ENCODE measurements at places on chromosomes 5 and 9. TPM values are rescaled to one million over a fixed set of nuclear protein-coding genes. Genes with fewer than 3 reads are reported as not detected.

DNA sequence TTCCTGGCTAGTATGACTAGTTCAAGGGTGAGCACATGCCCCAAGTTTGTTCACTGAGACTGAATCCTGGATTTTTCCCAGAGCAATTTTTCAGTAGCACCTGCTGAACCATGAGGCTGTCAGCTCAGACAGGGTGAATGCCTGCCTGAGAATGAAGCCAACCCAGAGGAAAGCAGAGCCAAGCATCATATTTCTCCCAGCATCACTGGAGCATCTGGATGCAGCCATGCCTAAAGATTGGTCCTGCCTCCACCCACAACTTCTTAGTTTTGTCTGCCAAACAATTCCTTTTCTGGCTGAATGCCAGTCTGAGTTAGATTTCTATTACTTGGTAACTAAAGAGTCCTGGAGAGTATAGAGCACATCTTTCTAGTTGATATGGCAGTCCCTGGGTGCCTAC is 343.6 kb downstream of the CSNK1G3 start:
- no peak overlapping the region for H3K27ac ChIP-seq
- H3K27me3 ChIP-seq: no peaks in the 10 kb centered on the region
- DNase-seq: no peak

- no peak overlapping the region for H3K4me3 ChIP-seq
- H3K27ac ChIP-seq: peak overlapping the region; percentile 75
- H3K36me3 ChIP-seq: no peaks in the 10 kb centered on the region
- DNase-seq: no peak
- peaks cover 39% of the 10 kb centered on the region for H3K4me1 ChIP-seq
These were observed 140.2 kb upstream of the TRIM32 start for GRCh38 chr9:116546711-116547581.

GRCh38 chr5:1876660-1877064 is 6.1 kb downstream of the IRX4 start:
- peaks cover 11% of the 10 kb centered on the region for H3K27me3 ChIP-seq
- DNase-seq: no peak
- peaks cover 4% of the 10 kb centered on the region for H3K4me1 ChIP-seq
- H3K4me3 ChIP-seq: no peak overlapping the region

GRCh38 chr9:23541976-23542375 is 284.1 kb downstream of the ELAVL2 start:
- no peak overlapping the region for H3K4me3 ChIP-seq
- H3K4me1 ChIP-seq: peaks cover 12% of the 10 kb centered on the region
- no peaks in the 10 kb centered on the region for H3K36me3 ChIP-seq
- H3K27me3 ChIP-seq: no peaks in the 10 kb centered on the region
- DNase-seq: no peak

- H3K27me3 ChIP-seq: peaks cover 4% of the 10 kb centered on the region
- DNase-seq: no peak
- no peaks in the 10 kb centered on the region for H3K36me3 ChIP-seq
- no peak overlapping the region for H3K27ac ChIP-seq
- no peak overlapping the region for H3K4me3 ChIP-seq
These were observed 447.8 kb downstream of the MTRR start for GRCh38 chr5:8316608-8317280.

- H3K4me3 ChIP-seq: no peak overlapping the region
- H3K27ac ChIP-seq: no peak overlapping the region
- no peak for DNase-seq
- no peaks in the 10 kb centered on the region for H3K36me3 ChIP-seq
- no peaks in the 10 kb centered on the region for H3K4me1 ChIP-seq
- H3K27me3 ChIP-seq: no peaks in the 10 kb centered on the region
These were observed 228.9 kb upstream of the MVB12B start for GRCh38 chr9:126097679-126098078.

DNA sequence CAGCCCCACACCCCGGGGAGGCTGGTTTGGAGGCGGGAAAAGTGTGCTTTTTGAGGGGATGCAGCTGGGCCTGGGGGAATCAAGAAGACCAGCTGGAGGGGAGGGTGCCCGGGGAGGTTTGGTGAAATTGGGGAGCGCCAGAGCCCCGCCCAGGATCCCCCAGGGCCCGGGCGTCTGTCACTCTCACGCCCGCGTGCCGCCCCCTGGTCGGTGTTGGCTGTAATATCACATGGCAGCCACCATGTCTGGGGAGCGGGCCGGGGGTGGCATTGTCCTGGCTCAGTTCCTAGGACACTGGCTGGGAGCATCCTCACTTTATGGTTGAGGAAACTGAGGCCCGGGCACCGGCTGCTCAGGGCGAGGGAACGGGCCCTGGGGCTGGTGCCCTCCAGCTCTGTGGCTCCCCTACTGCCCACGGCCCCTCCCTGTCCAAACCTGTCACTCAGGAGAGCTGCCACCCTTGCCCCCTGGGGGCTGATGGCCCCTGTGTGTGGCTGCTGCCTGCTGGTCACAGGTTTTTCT is 27.5 kb downstream of the ASS1 start:
- DNase-seq: no peak
- H3K4me3 ChIP-seq: no peak overlapping the region
- H3K27ac ChIP-seq: no peak overlapping the region
- H3K36me3 ChIP-seq: peaks cover 45% of the 10 kb centered on the region
- H3K4me1 ChIP-seq: no peaks in the 10 kb centered on the region

- no peaks in the 10 kb centered on the region for H3K27me3 ChIP-seq
- peaks cover 99% of the 10 kb centered on the region for H3K4me1 ChIP-seq
- H3K27ac ChIP-seq: peak overlapping the region; percentile 99
- no peak overlapping the region for H3K4me3 ChIP-seq
- H3K36me3 ChIP-seq: no peaks in the 10 kb centered on the region
These were observed 15.1 kb downstream of the RXRA start for GRCh38 chr9:134341306-134341705.

DNA sequence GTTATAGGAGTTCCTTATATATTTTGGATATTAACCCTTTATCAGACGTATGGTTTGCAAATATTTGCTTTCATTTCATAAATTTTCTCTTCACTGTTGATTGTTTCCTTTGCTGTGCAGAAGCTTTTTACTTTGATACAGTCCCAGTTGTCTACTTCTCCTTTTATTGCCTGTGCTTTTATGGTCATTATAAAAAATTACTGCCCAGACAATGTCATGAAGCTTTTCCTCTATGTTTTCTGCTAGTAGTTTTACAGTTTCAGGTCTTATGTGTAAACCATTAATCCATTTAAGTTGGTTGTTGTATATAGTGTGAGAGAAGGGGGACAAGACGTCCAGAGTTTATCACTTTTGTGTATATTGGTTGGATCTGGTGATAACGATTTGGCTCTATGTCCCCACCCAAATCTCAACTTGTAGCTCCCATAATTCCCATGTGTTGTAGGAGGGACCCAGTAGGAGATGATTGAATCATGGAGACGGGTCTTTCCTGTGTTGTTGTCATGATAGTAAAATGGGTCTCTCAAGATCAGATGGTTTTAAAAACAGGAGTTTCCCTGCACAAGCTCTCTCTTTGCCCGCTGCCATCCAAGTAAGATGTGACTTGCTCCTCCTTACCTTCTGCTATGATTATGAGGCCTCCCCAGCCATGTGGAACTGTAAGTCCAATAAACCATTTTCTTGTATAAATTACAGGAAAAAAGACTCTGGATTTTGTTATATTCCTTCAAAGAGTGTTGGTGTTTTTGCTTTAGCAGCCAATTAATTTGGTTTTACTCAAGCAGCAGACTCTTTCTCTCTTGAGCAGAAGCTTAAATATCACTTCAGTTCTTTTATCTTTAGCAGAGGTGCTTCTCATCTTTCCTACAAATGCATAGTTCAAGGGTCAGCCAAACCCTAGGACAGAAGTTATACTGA is 13.7 kb downstream of the F2R start:
- no peaks in the 10 kb centered on the region for H3K36me3 ChIP-seq
- no peaks in the 10 kb centered on the region for H3K4me1 ChIP-seq

DNA sequence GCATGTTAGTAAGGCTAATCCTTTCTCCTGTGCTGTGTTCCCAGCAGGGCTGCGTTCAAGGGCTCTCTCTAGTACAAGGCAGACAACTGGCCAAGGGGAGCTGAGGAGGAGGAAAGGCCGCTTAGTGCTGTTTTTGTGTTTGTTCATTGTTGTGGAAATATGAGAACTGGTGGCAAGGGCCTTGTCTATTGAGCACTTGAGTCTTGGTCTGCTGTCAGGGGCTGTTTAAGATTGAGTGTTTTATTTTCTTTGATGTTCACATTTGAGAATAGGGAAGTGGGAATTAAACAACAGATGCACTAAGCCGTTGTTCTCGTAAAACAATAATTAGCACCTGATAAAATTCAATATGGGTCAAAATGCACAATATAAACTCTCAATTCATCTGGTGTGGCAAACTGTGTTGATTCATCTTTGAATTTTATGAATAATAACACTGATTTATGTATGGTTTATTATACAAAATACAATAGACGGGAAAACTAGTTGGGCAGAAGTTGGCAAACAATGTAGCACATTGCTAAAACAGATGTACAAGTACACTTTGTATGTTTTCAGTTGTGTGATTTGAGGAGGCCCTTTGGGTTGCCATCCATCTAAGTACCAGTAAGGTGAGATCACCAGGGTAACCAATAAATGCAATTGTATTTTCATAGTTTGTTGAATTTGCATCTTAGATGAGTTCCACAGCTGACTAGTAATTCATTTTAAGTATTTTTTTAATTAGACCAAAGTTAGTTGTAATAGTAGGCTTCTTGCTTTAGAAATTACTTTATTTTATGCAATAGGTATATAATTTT is 97.6 kb upstream of the GRHPR start:
- no peak for DNase-seq
- H3K4me3 ChIP-seq: no peak overlapping the region
- H3K27ac ChIP-seq: no peak overlapping the region
- H3K27me3 ChIP-seq: no peaks in the 10 kb centered on the region
- H3K4me1 ChIP-seq: peaks cover 13% of the 10 kb centered on the region

GRCh38 chr5:175335691-175336090 is 108.3 kb downstream of the DRD1 start:
- no peaks in the 10 kb centered on the region for H3K36me3 ChIP-seq
- H3K27ac ChIP-seq: no peak overlapping the region
- no peaks in the 10 kb centered on the region for H3K4me1 ChIP-seq
- no peaks in the 10 kb centered on the region for H3K27me3 ChIP-seq
- DNase-seq: no peak

GRCh38 chr9:79652598-79652997 is 80.8 kb downstream of the TLE4 start:
- no peak overlapping the region for H3K4me3 ChIP-seq
- H3K27me3 ChIP-seq: no peaks in the 10 kb centered on the region
- H3K27ac ChIP-seq: no peak overlapping the region
- H3K36me3 ChIP-seq: no peaks in the 10 kb centered on the region
- no peaks in the 10 kb centered on the region for H3K4me1 ChIP-seq

DNA sequence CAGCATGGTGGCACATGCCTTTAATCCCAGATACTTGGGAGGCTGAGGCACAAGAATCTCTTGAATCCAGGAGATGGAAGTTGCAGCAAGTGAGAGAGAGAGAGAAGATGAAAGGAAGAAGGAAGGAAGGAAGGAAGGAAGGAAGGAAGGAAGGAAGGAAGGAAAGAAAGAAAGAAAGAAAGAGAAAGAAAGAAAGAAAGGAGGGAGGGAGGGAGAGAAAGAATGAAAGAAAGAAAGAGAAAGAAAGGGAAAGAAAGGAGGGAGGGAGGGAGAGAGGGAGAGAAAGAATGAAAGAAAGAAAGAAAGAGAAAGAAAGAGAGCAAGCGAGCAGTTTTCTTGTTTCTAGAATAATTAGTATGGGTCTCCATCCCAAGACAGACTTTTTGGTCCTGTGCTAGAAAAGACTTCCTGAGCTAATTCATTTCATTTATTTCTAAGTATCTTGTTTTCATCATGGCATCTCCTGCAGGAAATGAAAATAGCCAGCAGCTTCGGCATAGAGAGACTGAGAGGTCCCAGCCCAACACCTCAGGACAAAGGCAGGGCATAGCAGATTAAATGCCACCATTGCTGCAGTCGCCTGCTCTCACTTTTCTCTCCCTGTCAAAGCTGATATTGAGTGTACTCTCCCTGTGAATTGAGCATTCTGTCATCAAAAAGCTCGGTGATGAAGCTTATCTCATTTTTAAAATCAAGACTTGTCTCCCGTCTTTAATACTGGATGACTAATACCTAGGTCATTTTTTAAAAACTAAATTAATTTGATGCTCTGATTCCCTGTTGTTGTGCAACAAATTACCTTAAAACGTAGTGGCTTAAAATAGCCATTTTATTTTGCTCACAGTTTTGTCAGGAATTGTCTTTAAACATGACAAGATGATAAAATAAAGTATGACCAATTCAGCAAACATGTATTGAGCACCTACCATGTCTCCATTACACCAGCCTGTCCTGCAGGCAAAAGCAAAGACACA is 91.8 kb upstream of the ADRA1B start:
- H3K36me3 ChIP-seq: no peaks in the 10 kb centered on the region
- no peak overlapping the region for H3K27ac ChIP-seq
- no peak for DNase-seq
- no peaks in the 10 kb centered on the region for H3K4me1 ChIP-seq

DNA sequence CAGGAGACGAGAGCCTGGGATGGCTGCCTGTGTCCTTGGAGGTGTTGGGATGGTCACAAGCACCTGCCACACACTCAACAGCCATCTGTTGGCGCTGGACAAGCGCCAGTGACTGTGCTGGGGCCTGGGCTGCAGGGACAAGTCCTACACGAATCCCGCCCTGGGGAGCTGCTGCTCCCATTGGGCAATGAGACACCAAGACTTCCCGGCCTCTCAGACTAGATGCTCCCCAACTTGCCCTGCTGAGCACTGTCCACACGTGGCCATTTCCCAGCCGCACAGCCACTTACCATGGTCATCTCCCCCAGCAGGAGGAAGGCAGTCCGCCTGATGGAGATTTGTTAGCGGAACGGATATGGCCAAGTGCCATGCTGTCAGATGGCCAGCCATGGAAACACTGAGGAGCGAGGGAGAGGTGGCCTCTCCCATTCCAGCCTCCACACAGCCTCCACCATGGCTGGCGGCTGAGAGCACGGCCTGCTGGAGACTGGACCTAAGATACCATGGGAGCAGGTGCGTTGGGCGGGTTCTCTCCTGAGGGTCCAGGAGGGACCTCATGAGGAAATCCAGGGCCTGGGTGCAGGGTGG is 43.9 kb downstream of the PRRT1B start:
- no peak for DNase-seq
- H3K27ac ChIP-seq: no peak overlapping the region
- no peak overlapping the region for H3K4me3 ChIP-seq
- H3K4me1 ChIP-seq: no peaks in the 10 kb centered on the region
- peaks cover 17% of the 10 kb centered on the region for H3K36me3 ChIP-seq
- H3K27me3 ChIP-seq: no peaks in the 10 kb centered on the region

GRCh38 chr5:68314465-68314864 is 98.9 kb downstream of the PIK3R1 start:
- H3K27ac ChIP-seq: no peak overlapping the region
- H3K4me1 ChIP-seq: no peaks in the 10 kb centered on the region
- H3K4me3 ChIP-seq: no peak overlapping the region
- DNase-seq: no peak
- no peaks in the 10 kb centered on the region for H3K27me3 ChIP-seq
- H3K36me3 ChIP-seq: no peaks in the 10 kb centered on the region

GRCh38 chr5:179316111-179316551 is 29.1 kb downstream of the ADAMTS2 start:
- no peaks in the 10 kb centered on the region for H3K36me3 ChIP-seq
- DNase-seq: no peak
- H3K4me3 ChIP-seq: no peak overlapping the region
- H3K27me3 ChIP-seq: no peaks in the 10 kb centered on the region

The CDC20B gene
- total RNA-seq: 0.28 TPM

The PCDHGA8 gene
- total RNA-seq: 0.75 TPM

The CSNK1A1 gene
- 108 TPM for total RNA-seq

The ZFP37 gene
- total RNA-seq: 0.50 TPM

The LOX gene
- total RNA-seq: 0.84 TPM

The C9orf43 gene
- 1.1 TPM for total RNA-seq

The PIP5KL1 gene
- 0.59 TPM for total RNA-seq

The TMEM215 gene
- total RNA-seq: not detected

The LHX3 gene
- total RNA-seq: not detected

The CNTLN gene
- total RNA-seq: 11.5 TPM

The OTULINL gene
- total RNA-seq: 4.1 TPM

The PCDHB3 gene
- total RNA-seq: 0.09 TPM

The DDX4 gene
- total RNA-seq: not detected

The BTNL3 gene
- not detected for total RNA-seq

The POLE3 gene
- 27.5 TPM for total RNA-seq
